ENCODE measurements at places on chromosomes 13 and 19.

GRCh38 chr13:38943231-38943630, 47.4 kb downstream of the STOML3 start:
- DNase-seq: peak; percentile 11

DNA sequence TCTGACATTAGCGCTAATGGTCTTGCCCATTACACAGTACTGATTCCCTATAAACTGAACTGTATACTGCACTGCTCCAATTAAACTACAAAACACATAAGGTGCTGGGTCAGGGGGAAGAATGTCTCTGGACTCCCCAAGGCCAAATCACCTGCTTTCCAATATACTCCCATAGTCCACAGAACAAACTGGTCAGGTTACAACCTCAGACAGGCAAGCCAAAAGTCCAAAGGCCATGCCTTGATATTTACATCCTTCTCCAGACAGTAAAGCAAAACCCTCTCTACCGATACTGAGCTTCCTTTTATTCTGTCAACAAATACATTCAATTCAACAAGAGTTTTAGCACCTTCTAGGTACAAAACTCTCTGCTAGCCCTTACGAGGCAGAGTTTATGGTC, 8.9 kb downstream of the ZNF541 start:
- no peak for DNase-seq

DNA sequence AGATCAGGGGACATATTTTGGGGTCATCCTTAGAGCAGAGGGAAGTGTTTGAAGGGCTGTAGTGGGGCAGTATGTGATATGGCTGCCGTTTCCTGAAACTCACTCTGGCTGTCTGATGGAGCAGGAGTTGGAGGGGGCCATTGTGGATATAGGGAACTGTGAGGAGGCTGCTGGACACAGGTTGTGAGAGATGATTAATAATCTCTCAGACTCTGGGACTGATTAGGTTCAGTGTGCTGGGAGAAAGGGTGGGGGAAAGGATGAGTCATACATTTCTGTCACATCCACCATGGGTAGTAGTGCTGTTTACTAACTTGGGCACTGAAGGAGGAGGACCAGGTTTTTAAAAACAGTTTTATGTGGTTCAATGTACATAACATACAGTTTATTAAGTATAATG, 4.8 kb downstream of the B3GLCT start:
- DNase-seq: peak; percentile 67

DNA sequence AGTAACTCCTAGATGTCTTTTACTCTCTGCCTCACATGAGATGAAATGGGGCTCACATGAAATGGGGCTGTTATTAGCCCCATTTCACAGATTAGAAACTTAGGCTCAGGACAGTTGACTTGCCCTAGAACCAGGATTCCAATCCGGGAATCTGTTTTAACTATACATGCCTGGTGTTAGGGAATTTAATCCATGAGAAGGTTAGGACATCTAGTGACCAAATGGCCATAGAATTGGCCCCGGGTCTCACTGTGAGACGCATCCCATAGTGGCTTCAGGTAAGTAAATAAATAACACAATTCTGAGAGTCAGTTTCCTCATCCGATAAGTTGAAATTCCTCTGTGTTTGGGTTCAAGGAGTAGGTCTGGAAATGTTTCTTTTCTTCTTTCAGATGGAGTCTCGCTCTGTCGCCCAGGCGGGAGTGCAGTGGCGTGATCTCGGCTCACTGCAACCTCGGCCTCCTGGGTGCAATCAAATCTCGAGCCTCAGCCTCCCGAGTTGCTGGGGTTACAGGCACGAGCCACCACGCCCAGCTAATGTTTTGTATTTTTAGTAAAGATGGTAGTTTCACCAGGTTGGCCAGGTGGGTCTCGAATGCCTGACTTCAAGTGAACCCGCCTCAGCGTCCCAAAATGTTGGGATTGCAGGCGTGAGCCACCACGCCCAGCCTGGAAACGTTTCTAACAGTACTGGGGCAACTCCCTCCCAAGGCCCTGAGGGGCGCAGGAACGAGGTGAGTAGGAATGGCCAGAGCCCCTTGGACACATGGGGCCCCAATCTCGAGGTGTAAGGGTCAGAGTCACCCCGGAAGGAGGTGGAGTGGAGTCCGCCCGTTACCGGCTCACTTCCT, 1.2 kb upstream of the ZNF574 start:
- DNase-seq: peak; percentile 53
